ENCODE measurements at places on chromosomes 1 and 21.

- no peak for DNase-seq
Measured at GRCh38 chr1:20367626-20368025, 77.0 kb downstream of the VWA5B1 start.

DNA sequence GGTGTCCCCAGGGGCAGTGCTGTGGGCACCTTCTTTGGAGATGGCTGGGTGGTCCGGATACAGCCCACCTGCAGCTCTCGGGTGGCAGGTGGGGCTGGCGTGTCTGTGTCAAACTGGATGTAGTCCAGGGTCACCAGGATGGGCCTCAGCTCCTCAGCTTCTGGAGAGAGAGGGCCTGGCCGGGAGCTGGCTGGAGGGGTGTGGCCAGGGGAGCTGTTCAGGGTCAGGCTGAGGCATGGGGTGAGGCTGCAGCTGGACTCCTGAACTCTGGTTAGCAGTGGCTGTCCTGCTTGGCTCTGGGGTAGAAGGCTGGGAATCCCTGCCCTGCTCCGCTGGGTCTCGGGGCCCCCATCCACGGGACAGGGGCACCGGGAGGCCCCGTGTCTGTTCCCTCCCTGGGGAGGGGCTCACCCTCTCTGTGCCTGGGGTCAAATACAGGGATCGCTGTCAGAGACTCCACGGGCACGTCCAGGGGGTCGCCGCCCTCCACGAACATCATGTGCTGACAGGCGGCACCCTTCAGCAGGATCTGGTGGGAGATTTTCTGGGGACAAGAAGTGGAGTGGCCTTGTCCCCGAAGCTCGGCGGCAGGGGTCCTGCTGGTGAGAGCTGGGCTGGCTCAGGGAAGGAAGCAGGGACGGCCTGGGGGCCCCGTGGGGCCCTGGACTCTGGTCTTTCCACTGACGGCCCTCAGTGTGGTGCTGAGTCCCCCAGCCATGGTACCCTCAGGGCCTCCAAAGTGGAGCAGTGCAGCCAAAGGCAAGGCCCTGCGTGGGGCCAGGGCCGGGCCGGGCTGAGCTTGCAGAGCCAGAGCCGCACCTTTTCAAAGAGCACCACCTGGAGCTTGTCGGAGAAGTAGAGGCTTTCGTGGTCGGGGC lies 4.1 kb upstream of the TMEM52 start:
- no peak for DNase-seq

DNA sequence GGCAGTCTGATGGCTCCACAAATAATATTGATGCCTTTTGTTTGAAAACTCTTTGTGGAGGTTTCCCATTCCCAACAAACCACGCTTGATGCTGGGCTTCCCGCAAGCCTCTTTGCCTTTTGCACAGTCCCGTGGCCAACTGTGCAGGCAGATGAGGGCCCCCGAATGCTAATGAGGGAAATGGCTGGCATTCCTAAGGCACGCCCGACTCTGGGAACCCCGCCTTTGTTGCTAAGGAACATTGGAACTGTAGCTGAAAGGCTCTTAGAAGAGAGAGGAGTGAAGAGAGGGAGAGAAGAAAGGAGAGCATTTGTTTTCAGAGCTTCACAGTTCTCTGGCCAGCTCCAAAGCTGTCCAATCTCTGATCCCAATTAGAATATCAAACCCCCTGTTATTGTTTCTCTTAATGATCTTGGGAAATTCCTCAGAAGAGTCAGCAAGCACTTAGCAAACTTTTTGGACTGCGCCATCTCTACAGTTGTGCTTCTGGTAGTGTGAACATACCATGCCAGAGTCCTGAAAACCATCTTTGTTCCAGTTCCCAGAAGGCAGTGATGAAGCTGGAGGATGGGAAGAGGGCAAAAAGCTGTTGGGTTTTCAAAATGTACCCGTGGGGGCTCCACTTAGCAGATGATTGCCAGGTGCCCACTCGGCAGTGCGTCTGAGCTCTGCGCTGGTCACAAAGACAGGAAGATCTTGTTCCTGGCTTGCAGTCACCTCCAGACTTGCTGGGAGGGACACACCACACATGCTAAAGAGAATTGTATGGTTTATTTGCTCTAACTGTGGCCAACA lies 60.1 kb upstream of the CYP2J2 start:
- no peak for DNase-seq

DNA sequence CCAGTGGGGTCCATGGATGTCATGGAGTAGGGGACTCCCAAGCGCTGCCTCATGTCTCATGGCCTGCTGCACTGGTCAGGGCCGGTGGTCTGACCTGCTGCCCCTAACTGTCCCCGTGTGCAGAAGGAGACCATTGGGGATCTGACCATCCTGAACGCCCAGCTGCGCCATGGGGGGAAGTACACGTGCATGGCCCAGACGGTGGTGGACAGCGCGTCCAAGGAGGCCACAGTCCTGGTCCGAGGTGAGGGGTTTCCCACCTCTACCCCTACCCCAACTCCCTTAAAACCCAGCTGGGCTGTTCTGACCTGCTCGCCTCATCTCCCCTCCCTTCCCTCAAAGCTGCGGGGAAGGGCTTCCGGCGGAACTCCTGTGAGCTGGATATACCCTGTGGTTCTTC lies 18.6 kb downstream of the TMEM81 start:
- no peak for DNase-seq

GRCh38 chr1:21219674-21220073 lies 43.0 kb upstream of the EIF4G3 start:
- DNase-seq: no peak

DNA sequence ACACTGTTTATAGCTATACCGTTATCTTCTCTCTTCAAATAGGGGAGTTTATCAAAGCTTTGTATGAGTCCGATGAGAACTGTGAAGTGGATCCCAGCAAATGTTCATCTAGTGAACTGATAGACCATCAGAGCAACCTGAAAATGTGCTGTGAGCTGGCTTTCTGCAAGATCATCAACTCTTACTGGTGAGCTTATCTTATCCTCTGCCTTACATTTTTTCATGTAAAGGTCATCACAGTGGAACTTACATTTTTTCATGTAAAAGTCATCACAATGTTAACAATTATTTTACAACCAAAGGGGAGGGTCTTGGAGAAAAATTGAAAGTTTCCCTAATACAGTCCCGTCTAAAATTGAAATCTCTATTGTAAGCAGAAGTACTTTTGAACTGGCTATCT lies 45.2 kb downstream of the CLEC20A start:
- peak; percentile 26 for DNase-seq

- DNase-seq: no peak
Measured at GRCh38 chr1:154081386-154082126, 73.3 kb downstream of the NUP210L start.

GRCh38 chr1:29186252-29186651 lies 4.6 kb upstream of the SRSF4 start:
- DNase-seq: no peak

DNA sequence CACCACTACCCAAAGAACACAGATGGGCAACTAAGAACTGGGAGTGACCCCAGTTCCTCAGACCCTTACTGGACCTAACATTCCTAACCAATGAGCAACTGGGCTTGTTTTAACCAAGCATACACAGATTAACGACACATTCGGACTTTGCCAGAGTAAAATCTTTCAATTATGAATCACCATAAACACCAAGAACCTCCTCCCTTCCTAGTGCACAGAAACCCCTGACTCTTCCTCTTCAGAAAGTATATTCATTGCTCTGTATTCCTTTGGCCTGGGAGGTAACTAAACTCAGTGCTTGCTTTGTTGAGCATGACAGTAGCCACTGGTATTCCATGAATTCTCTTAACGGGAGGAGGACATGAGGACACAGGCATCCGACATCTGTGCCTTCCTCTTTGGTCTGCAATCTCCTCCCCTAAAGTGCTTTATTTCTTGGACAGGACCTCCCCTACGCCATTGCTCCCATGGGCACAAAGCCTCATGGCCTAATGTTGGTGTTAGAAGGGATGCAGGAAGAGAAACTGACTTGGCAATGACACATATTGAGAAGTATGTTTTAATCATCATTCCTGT lies 42.7 kb downstream of the SEC16B start:
- peak; percentile 89 for DNase-seq

DNA sequence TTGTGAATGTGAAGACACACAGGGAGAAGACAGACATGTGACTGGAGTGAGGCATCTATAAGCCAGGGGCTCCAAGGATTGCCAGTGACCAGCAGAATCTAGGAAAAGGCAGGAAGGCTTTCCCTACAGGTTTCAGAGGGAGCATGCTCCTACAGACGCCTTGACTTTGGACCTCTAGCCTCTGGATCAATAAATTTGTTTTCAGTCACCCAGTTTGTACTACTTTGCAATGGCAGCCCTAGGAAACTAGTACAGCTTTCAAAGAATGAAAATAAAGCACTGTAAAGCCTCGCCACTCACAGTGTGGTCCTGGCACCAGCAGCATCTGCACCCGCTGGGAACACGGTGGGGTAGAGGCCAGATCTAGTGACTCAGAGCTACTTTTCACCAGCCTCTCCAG lies 510.0 kb downstream of the LTN1 start:
- no peak for DNase-seq

DNA sequence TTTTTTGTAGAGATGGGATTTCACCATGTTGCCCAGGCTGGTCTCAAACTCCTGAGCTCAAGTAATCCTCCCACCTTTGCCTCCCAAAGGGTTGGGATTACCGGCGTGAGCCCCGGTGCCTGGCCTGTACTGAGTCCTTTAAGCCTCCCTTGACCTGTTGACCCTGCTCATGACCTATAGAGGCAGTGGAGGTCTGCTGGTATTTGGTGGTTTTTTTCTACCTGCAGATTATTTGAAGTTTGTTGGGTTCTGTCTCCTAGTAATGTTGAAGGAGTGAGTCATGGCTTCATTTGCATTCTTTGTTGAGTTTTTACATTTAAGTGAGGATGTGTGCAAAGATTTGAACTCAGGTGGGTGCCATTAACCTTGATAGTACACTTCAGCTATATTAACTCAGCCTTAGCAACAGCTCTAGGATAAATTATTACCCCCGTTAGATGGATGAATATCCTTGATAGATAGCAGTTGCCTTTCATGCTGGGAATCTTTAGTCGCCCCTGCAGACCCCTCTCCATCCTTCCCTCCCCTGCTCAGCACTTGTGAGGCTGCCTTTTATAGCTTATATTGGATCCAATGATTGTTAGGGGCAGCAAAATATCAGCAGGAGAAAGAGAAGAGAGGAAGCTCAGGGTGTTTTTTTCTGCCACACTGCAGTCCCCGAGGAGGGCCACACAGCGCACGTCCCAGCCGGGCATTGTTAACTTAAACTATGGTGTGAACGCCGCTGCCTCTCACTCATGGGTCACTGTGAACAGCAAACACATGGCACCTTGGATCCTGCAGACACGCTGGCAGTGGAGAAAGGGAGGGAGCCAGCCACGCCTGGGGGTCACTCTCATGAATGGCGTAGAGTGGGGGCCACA lies 14.9 kb upstream of the NPPB start:
- DNase-seq: no peak

GRCh38 chr21:41640748-41641509 lies 125.9 kb downstream of the RIPK4 start:
- peak; percentile 67 for DNase-seq

DNA sequence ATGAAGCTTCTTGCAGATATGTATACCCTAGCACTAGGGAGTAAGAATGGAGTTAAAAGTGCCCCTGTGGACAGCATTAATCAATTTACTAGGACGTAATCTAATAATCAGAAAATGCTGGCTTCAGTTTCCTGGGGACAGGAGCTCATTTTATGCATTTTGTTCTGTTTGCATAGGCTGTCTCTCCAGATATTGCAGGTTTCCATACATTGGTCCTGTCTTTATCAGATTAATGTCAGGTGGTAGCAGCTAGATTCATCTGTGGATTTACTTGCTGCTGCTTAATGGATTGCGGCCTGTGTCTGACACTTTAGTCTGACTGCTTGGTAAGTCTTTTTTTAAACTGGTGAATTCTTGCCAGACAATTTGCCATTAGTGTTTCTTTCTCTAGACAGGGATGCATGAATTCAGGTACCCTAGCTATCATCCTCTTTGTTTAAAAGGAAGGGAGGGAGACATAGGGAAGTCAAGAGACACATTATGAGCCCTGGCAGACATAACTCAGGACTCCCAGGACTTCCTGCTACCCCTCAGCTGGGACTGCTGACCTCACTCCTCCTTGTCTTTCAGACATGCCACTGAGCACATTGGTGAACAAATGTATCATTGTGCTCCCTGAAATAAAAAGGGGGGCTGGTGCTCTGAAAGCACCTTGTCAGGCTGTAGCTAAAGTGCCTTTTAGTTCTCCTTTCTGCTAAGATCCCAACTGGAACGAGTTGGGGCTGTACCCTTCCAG lies 47.7 kb downstream of the NOS1AP start:
- DNase-seq: no peak

GRCh38 chr1:185914089-185914488 lies 179.9 kb downstream of the HMCN1 start:
- no peak for DNase-seq

GRCh38 chr1:37795340-37796125 lies 1.9 kb downstream of the MANEAL start:
- peak; percentile 55 for DNase-seq

DNA sequence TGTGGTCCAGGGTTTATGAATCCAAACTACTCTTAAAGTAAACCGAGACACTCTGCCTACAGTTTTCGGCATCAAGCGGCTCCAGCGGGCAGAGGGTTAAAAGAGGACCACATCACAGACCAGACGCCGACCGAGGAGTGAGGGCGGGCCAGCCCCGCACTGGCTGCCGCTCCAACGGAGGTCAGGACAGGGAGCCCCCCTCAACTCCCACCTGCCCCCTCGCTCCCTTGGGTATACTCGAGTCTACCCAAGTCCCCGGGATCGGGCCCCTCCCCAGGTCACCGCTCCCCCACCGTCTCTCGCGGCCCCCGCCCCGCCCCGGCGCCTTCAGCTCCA lies 312 bp downstream of the ARNT start:
- DNase-seq: peak; percentile 64

GRCh38 chr21:44365967-44366585 lies 12.7 kb downstream of the TRPM2 start:
- no peak for DNase-seq

DNA sequence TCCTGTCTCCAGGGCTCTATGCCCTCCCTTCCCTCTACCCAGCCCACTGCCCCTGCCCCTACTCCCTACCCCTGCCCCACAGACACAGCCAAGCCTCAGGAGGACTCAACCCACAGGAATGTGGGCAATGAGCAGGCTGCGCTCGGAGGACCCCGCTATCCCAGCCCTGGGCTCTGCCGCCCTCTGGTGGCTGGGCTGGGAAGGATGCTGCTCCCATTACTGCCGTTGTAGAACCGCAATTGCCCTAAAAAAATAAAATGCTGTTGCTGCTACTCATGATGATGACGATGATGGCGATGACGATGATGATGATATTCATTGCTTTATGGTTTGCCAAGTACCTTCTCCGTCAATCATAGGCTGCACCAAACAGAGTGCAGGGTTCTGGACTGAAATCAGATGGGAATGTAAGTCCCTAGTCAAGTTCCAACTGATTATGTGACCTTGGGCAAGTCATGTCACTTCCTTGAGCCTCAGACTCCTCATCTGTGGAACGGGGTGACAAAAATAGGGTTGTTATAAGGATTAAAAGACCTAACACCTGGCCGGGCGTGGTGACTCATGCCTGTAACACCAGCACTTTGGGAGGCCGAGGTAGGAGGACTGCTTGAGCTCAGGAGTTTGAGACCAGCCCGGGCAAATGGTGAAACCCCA lies 24.6 kb downstream of the ARHGEF19 start:
- DNase-seq: peak; percentile 87

DNA sequence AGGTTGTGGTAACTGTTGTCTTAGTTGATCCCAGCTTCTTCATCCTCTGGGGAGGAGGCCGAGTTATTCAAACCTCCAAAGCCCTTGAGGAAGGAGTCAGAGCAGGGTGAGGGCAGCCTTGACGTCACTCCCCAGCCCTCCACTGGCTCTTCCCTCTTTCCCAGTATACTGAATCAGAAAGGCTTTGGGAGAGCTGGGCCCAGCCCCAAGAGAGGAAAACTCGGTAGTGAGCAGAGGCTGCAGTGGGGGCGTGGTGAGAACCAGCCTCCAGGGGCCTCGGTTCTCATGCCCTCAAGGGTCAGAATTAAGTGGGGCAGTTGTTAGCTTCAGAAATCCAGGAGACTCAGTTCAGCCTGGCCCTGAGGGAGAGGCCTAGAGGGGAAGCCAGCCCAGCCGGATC lies 1.8 kb upstream of the GJA4 start:
- peak; percentile 43 for DNase-seq

Data from cardiac fibroblast (primary cell).